ENCODE measurements at places on chromosomes 1 and 21. TPM values are rescaled to one million over a fixed set of nuclear protein-coding genes. Genes with fewer than 3 reads are reported as not detected.
A peak's percentile ranks its signal among the peaks of the same experiment; 100 is the strongest.

DNA sequence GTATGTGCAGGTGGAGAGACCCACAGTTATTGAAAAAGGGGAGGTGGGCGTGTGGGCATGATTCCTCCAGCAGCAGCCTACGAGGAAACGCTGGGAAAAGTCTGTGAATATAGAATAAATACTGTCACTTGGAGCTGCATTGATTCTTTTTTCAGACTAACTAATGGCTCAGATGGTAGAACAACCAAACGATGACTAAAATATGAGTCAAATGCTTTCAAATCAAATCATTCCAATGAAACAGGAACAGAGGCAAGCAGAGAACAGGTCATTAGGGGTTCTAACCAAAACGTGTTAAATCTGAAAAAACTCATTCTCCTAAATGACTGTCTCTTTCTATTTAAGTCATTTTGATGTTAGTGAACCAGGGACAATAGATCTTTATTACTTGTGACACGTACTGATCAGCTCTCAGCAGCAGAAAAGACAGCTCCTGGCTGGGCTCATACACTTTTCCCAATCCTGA lies 35.1 kb upstream of the SEC16B start:
- no peak for DNase-seq

DNA sequence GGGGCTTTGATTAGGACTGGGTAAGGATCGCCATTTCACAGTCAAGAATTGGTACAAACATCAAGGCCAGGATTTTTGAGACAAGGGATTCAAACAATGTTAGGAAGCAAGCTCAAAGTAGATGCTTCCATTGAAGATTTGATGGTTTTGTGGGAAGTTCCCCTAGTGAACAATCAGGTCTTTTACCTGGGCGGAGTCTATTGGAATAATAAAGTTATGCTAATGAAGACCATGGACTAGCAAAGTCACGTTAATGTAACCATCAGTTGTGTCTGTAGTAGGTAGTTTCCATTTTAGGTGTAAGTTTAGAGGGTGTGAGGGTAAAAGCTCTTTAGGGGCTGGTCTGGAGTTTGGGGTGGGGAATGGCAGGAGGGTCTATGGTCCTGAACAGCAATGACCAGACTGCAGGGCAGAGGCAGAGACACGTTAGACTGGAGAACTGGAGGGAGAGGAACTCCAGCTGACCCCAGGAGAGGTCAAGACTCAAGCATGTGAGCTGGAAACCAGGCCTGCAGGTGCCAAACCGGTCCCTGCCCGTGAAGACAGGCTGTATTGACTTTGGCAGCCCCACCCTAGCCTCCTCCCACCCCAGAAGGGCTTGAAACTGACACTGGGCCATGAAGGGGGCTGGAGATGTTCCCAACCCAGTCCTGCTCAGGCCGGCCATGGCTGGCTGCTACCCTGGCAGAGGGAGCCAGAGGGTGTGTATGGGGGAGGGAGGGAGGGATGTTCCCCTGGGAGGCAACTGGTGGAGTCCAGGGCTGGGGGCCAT lies 36.0 kb upstream of the GPR37L1 start:
- DNase-seq: peak; percentile 85

DNA sequence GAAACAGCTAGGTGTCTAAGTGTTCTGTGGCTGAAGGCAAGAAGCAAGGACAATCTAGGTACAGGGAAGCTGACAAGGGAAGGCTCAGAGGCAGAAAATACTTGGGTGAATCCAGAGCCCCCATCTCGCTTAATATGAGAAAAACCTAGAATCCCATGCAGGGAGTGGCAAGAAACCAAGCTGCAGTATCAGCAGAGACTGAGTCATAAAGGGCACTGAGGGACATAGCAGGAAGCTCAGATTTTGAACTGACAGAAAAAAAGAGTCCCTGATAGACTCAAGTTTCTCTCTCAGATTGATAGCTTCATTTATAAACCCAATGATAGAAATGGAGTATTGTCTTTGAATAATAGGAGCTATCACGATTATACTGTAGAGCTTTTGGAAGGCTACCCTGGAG lies 77.3 kb upstream of the KCNJ15 start:
- DNase-seq: no peak

DNA sequence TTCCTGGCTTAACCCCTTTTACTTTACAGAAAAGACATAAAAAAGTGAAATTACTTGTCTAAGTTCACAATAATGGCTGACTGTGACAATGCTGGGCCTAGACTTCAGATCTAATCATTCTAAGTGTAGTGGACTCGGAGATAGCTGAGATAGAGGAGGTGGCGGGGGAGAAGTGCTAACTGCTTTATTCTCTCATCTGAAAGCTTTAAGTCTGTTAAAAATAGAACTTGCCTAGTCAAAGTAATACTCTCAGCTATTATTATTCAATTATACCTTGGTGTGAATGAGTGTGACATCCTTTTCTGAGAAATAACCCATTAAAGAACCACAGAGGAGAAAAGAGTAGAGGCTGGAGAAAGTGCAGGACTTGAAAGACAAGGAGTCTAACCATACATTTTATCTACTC lies 96.1 kb upstream of the OLIG2 start:
- no peak for DNase-seq

The FABP3 gene
- total RNA-seq: 13.3 TPM

DNA sequence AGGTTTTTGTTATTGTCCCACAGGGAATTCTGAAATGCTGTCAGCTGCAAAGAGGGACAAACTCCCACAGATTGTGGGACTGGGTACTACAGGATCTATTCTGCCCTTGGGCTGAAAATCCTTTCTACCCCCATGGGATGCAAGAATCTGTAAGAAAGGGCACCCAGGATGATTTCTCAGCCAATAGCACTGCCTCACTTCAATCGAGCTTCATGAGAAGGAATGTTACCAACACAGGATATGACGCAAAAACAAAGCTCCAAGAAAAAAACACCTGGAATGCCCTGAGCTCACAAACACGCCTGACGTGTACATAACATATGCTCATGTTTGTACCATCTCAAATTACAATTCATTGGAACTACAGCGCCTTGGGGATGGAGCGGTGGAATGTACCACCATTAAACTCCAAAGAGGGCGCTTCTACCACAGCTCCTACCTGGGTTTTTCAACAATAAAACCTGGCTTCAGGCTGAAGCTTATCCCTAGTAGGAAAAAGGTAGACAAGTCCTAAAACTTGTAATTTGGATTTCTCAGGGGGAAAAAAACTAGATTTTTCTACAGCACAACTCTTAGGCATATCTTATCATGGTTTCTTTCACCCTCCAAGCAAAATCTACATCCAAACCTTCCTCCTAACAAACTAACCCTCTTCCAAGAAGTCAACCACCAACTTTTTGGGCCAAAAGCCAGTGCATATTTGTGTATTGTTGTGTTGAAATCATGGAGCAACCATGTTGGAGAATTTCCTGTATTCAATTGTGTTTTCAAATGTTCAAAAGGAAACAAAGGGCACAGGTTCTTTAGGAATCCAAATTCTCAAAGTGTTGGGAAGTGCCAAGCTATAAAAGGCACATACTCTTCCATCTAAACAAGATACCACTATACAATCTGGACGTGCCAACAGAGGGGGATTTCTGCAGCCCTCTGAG lies 78.9 kb downstream of the TGFBR3 start:
- DNase-seq: no peak

The RAB7B gene
- total RNA-seq: 18.7 TPM

GRCh38 chr1:10813799-10814198 lies 17.4 kb upstream of the CASZ1 start:
- no peak for DNase-seq

The SNX27 gene
- 58.3 TPM for total RNA-seq

DNA sequence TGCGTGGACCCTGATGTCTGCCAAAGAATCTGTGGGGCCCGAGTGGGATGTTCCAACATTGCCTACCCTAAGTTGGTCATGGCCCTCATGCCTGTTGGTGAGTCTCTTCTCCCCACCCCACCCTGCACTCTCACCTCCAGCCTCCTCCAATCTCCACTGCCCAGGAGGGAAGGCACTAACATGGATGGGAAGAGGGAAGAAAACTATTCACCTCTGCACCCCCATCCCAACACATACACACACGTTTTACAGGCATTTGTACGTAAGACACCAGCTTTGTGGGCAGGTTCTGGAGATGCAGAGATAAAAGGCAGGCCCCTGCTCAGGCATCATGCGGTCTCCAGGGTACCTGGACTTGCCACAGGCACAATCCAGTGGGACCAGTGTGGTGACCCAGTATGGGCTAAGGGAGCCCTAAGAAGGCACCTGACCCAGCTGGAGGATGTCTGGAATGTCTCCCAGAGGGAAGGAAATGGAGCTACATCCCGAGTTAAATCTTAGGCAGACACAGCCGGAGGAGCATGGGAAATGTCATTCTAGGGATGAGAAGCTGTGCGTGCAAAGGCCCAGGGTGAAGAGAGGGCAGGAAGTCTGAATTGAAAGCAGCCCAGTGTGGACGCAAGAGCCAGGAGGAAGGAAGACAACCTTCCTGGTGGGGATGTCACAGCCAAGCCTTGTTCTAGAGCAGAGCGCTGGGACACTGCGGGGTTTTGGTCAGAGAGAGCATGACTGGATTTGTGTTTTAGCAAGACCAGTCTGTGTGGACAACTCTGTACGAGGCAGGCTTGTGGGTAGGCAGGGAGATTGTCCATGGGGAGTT lies 11.4 kb downstream of the SLC5A9 start:
- no peak for DNase-seq

DNA sequence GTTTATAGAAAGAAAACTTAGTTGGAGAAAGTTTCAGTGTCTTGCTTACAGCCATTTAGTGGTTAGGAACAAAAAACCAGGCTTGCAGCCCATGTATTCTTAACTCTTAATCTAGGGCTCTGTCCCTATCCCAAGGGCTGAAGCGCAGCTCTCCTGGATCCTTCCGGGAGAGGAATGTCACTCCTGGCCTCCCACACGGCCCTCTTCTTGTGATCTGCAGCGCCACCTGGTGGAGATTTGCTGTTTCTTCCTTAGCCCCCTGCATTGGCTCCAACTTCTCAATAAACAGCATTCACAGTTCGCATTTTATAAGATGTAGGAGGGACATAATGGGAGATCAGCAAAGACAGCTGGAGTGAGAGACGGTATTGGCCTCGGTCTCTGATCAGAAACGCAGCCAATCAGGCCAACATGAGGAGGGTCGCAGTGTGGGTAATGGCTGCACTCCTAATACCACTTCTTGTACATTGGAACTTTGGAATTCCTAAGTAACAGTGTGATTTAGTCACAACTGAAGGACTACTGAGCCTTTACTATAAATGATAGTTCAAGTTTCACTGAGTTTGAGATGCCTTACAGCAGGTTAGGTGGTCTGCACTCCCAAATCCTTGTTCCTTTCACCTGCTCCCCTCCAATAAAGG lies 283.4 kb downstream of the ASTN1 start:
- peak; percentile 71 for DNase-seq

The NUF2 gene
- 0.52 TPM for total RNA-seq

The MROH9 gene
- not detected for total RNA-seq

GRCh38 chr1:212691561-212692071 lies 8.0 kb downstream of the BATF3 start:
- no peak for DNase-seq

GRCh38 chr1:4071653-4072052 lies 171.6 kb upstream of the C1orf174 start:
- DNase-seq: no peak

GRCh38 chr1:17877896-17878295 lies 122.8 kb downstream of the ACTL8 start:
- DNase-seq: no peak

DNA sequence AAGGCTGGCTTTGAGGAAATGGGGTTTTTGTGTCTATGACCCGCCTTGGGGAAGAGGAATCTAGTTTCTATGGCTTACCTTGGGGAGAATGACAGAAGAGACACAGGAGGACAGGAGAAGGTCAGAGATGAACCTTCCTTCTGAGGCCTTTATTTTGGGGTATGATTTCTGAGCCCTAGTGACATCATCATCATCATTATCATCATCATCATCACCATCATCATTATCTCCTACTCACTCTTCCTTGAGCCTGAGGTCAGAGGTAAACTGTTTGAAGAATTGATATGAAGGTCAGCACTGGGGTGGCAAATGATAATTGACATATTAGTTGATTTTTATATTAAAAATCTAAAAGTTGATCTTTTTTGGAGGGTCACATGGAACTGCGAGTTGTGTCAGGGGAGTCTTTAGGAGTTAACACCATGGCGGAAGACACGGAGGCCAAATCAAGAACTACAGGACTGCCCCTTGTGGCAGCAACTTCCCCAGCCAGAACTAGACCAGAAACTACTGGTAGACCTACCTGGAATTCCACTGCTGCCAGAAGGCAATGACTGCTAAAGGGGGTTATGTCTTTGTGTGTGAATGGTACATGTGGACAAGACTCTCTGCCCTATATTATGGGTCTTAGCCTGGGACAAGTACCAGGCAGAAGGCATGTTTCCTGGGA lies 49.8 kb upstream of the WLS start:
- DNase-seq: no peak

The RAP1A gene
- 93.0 TPM for total RNA-seq

GRCh38 chr1:82185084-82185483 lies 384.4 kb downstream of the ADGRL2 start:
- DNase-seq: no peak

The KRTAP10-12 gene
- total RNA-seq: not detected

The OR10J1 gene
- total RNA-seq: not detected

The ACTL8 gene
- total RNA-seq: not detected

The AMY1A gene
- total RNA-seq: not detected

DNA sequence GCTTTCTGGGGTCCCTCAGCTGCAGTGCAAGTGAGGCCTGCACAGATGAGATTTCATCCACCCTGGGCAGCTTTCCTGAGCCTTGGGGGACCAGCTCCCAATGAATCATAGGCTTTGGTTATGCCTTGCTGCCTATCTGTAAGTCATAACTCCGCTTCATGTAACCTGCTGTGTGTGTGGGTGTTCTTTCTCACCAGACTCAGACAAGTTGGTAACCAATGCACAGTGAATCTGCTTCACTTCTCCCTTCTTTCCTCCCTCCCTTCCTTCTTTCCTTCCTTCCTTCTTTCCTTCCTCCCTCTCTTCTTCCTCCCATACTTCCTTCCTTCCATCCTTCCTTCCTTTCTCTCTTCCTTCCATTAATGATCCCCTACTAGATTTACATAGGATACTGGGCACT lies 34.4 kb upstream of the PSMB2 start:
- DNase-seq: no peak

- no peak for DNase-seq
Observed at GRCh38 chr1:160911925-160912324, 26.9 kb upstream of the ITLN1 start.

The UQCRHL gene
- total RNA-seq: 2.0 TPM

The ANKRD34A gene
- 3.4 TPM for total RNA-seq

- no peak for DNase-seq
Observed at GRCh38 chr1:71885171-71885570, 397.2 kb downstream of the NEGR1 start.

- DNase-seq: no peak
Observed at GRCh38 chr1:115036814-115037507, 7.3 kb downstream of the TSHB start.

The SAMD11 gene
- total RNA-seq: 15.0 TPM

GRCh38 chr21:46325073-46325912 lies 1.3 kb downstream of the PCNT start:
- DNase-seq: no peak

GRCh38 chr1:47325528-47325927 lies 8.1 kb upstream of the CMPK1 start:
- no peak for DNase-seq

DNA sequence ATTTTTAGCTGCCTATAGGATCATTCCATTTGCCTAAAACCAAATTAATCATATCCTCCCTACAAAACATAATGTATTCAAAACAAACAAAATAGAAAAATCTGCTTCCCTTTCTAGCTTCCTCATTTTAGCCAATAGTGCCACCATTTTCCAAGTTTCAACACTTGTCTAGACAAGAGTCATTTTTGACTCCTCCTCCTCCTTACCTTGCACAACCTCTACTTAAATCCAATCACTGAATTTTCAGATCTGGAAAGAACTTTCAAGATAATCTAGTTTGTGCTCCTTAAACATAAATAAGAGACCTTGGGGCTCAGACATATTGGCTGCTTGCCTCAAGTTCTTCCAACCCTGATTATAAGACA lies 7.4 kb downstream of the STX6 start:
- no peak for DNase-seq

The TSTD1 gene
- 70.9 TPM for total RNA-seq

Data from mucosa of gallbladder (tissue), 1 donor.